Mesenteric fat pad (tissue), 1 donor: ENCODE measurements at places on chromosomes 16 and 17. TPM values are rescaled to one million over a fixed set of nuclear protein-coding genes. Genes with fewer than 3 reads are reported as not detected.

The CCL8 gene
- 2.1 TPM for total RNA-seq

The NEK8 gene
- total RNA-seq: 2.3 TPM

The WNT3 gene
- 1.9 TPM for total RNA-seq

The PHLPP2 gene
- 16.5 TPM for total RNA-seq

DNA sequence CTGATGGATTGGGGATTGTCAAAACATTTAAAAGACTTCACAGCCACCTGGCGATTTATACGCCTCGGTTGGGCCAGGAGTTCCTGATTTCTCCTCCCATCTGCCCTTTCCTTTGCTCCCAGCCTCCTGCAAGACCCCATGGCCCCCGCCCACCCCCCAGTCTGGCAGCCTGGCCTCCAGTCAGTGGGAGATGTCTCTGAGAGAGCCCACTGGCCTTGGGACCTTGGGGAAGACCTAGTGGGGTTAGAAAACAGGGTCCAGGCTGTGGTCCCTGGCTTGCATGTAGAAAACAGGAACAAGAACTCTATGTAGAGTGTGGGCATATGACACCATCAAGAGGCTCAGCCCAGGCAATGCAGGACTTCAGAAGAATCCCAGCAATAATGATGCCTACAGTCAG is 209.4 kb upstream of the C16orf82 start:
- no peak for DNase-seq

DNA sequence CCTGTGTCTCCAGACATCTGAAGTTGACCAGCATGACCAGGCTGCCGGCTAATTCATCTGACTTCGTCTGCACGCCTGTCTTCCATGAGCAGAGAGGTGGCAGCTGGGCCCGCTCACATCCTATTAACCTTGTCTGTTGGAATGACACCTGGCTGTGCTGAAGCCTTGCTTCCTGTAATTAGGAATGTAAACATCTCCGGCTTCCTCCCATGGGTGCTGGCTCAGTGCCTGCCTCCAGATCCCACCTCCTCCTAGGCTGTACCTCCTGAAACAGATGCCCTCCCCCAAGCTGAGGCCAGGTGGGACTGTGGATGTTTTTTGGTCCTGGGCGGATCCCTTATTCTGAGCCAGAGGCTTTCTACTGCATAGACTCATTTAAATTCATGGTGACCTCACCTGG is 296.3 kb downstream of the HS3ST4 start:
- no peak for DNase-seq

DNA sequence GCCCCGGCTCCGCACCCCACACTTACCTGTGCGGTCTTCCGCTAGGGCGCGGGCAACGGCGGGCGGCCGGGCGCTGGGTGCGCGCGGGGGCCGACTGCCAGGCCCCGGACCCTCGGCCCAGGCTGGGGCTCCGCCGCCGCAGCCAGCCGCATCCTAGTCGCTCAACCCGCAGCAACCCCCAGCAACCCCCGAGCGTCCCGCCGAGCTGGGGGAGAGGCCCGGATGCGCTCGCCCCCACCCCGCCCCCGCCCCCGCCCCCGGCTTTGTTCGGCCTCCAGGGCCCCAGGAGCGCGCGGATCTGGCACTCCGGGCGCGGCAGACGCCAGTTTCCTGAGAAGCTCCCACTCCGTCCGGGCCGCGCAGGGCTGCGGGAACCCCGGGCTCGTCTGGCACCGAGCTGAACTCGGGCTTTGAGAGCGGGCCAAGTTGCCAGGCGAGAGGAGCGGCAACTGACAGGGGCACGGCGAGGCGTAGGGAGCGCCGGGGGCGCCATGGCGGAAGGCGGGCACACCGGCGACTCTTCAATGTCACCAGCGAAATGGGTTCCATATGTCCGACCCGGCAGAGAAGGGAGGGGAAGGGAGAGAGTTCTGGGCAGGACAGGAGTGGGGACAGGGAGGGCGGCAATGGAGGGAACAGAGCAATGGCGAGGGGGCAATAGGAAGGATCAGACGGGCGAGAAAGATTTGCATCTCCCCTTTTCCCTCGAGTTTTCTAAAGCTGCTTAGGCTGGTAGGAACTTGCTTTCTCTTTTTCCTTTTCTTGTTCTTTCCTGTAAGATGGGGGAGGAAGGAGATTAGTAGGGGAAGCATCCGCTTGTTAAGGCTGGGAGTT is 13.7 kb downstream of the HOXB4 start:
- no peak for DNase-seq

DNA sequence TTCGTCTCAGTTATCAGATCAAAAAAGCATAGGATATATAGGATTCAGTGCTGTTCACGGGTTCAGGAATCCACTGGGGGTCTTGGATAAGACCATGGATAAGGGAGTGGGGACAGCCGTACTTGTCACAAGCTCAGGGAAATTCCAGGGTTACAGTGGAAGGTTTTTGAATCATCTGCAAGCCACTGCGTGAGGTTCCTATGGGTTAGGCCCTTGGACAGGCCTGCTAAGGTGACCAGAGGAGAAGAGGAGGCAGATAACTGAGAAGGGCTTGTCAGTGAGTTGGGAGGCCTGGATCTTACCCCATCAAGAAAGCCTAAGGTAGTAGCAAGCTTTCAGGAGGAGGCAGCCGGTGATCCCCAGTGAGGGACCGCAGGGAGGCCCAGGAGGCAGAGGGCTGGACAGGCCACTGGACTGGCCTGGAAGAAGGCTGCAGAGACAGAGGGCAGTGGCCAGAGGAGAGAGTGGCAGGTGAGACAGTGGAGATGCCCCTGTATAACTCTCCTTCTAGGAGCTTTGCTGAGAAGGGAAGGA is 27.3 kb downstream of the NGFR start:
- peak; percentile 68 for DNase-seq

DNA sequence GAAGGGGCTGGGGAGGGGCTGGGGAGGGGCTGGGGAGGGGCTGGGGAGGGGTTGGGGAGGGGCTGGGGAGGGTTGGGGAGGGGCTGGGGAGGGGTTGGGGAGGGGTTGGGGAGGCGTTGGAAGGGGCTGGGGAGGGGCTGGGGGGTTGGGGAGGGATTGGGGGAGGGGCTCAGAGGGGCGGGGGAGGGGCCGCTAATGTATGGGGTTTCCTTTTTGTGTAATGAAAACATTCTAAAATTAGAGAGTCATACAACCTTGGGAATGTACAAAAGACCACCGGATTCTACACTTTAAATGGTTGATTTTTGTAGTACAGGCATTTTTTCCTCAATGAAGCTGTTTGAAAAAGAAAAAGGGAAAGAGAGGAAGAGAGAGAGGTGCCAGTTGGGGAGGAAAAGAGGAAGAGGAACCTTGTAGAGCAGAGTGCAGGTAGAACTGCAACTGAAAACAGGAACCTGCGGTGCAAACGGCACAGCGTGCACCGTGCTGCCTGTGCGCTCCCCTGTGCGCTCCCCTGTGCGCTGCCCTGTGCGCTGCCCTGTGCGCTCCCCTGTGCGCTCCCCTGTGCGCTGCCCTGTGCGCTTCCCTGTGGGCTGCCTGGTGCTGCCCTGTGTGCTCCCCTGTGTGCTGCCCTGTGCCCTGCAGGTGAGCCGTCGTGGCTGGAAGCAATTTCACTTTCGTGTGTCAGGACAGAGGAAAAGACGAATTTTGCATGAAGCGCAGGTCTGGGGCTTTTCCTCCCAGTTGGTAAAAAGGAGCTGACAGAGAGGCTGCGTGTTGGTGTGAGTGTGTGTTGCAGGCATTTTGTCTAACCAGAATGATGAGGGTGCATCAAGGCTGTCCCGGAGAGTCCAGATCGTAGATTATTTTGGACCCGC is 40.8 kb downstream of the METRNL start:
- DNase-seq: no peak

- no peak for DNase-seq
Measured at GRCh38 chr16:426906-427249, 1.4 kb downstream of the RAB11FIP3 start.

DNA sequence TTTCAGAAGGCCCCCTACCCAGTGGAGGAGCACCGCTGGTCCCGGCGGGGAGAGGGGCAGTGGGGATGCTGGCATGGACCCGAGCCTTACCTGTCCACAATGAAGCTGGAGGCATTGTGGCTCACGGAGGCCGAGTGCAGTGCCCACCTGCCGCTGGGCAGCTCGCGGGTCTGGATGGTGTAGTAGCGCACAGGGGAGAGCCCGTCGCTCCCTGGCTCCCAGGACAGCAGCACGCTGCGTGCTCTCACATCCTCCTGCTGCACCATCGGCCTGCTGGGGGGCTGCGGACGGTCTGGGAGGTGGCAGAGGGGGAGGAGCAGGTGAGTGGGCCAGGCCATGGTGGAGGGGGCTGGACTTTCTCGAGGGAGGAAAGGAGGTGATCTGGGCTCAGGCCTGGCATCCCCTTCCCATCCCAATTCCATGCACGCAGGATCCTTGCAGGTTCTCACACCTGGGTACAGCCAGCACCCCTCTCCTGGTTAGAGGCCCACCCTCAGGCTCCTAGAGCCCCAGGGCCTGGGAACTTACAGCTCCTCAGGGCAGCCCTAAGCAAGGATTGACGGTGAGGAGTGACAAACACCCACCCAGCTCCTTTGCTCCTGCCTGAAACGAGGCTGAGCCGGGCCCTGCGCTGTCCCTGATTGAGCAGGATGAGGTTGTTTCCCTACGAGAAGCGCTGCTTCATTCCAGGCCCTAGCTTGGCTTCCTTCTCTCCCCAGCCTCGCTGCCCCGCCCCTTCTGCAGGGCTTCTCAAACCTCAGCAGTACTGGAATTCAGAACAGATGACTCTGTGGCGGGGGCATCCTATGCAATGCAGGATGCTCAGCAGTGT is 76.2 kb upstream of the CDC42EP4 start:
- DNase-seq: no peak

DNA sequence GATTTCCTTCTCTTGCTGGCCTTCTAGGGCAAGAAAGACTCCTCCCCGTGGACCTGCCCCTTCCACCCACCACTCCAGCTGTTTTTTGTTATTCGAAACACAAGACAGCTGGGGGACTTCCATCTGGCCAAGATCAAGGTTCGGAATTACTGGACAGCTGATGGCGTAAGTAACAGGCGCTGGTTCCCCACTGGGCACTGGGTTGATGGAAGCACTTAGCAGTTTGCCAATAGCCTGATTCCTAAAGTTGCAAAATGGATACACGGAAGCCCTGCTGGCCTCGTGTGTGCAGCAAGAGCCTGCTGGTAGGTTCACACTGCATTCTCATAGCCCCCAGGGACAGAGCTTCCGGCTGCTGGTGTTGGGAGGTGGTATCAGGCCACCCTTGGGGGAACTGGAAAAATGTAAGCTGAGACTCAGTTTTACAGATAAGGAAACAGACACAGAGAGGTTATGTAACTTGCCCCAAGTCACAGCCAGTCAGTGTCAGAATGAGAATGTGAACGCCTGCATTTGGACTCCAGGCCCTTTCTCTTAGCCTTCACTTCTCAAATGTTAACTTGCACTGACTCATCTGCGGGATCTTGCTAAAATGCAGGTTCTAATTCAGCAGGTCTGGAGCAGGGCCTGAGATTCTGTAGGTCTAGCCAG is 171.7 kb downstream of the KATNIP start:
- no peak for DNase-seq

GRCh38 chr16:58962811-58963210 is 228.7 kb upstream of the GOT2 start:
- no peak for DNase-seq

- DNase-seq: no peak
Measured at GRCh38 chr17:56754523-56755208, 79.1 kb downstream of the C17orf67 start.

- DNase-seq: no peak
Measured at GRCh38 chr16:85728879-85729278, 22.0 kb downstream of the C16orf74 start.

GRCh38 chr16:28534542-28535373 is 4.0 kb downstream of the NUPR1 start:
- DNase-seq: no peak

- no peak for DNase-seq
Measured at GRCh38 chr16:87201052-87201451, 116.1 kb downstream of the C16orf95 start.

- DNase-seq: no peak
Measured at GRCh38 chr16:89174877-89175276, 3.3 kb downstream of the CDH15 start.

DNA sequence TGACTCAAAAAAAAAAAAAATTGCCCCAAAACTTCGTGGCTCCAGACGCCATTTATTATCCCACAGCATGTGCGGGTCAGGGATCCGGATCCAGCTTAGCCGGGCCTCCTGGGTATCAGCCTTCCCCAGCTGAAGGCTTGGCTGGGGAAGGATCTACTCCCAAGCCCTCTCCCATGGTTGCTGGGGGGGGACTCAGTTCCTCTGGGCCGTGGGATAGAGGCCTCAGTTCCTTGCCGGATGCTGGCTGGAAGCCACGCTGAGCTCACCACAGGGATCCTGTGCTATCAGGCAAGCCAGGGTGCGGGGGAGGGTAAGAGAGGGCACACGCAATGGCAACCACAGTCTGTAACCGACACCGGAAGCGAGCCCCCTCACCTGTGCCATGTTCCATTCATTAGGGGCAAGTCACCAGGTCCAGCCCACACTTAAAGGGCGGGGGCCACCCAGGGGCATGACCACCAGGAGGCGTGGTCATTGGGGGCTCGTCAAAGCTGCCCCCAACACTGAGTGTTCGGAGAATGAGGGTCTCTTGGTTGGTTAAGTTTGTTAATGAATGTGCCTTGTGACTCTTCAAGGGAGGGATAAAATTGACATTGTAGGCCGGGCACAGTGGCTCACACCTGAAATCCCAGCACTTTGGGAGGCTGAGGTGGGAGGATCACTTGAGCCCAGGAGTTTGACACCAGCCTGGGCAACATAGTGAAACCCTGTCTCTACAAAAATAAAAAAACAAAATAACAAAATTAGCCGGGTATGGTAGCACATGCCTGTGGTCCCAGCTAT is 210.0 kb upstream of the GSE1 start:
- no peak for DNase-seq

DNA sequence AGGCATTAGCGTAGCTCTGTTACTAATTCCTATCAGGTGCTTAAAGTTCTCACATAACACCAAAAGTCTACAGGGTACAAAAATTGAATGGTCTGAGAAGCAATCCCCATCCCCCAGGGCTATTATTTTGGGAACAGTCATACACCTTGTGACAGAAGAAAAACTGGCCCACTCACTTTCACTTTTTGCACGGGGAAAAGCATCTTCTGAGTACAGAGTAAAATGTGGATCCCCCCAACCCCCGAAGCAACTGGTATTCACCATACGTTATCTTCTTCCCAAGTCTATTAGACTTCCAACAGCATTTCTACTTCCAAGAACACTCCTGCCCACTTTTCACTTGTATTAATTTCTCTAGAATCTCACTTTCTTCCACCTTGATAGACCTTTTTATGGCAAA is 11.8 kb downstream of the GGA3 start:
- DNase-seq: no peak

DNA sequence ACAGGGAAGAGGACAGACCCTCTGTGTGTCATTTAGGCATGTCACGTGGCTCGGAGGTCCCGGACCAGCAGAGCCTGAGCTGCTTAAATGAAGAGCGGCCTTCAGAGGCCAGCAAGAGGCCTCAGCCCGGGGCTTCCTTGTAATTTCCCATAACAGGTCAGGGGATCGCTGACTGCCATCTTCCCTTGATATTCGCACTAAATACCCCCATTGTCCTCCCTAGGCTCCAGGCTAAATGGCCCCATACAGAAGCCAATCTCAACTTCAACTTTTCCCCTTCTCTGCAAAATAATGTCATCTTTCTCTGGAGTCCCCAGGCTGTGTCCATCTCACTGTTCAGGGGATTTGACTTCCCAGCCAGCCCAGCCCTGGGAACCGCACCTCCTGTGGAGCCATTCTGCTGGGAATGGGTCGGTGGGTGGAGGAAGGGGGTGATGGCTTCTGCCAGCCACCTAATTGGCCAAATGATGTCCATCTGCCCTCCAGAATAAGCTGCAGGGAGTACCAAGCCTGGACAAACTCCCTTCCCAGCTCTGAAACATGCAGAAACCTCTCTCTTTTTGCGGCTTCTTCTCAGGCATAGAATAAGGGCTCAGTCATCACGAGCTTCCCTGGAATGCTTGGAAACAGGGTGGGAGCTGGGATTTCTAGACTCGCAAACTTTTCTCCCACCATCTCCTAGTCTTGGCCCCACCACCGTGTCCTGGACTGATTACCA is 129.9 kb downstream of the SDK2 start:
- no peak for DNase-seq
